Cortex of kidney (tissue), 1 donor: ENCODE measurements at places on chromosomes 16 and 17.

- no peak for DNase-seq
Measured at GRCh38 chr16:30748634-30749445, 615 bp downstream of the PHKG2 start.

- no peak for DNase-seq
Measured at GRCh38 chr17:29180034-29180787, at the start of gene MYO18A. Gene MYO18A (minus strand): TSS chr17:29180398. CDS start chr17:29166940, 13,458 bp downstream.

- no peak for DNase-seq
Measured at GRCh38 chr17:56130026-56130425, 23.2 kb upstream of the ANKFN1 start.

DNA sequence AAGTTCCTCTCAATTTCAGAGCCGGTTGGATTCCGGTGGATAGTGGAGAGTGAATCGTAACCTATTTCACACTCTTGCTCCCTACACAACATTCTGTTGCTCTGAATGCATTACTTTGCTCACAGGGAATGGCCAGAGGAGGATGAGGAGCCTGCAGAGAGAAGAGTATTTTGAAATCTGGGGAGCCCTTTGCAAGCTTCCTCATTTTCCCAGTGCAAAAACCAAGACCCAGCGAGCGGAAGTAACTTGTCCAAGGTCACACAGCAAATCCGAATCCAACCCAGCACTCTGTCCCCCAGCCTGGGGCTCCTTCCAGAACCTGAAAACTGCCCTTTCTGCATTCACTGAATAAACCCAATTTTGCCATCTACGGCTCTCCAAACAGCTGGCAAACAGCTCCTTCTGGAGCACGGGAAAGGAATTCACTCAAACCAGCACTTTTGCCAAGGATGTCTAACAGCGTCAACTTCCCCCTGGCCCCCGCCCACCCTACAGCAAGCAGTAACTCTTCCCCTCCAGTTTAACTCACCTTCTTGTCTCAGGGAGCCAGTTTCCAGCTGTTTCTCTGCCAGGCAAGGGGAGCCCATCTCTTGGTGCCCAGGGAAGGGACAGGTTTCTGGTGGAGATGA lies 557 bp downstream of the KCNG4 start:
- DNase-seq, result no peak
